ENCODE measurements at places on chromosomes 2 and 18. TPM values are rescaled to one million over a fixed set of nuclear protein-coding genes. Genes with fewer than 3 reads are reported as not detected.

The GKN2 gene
- total RNA-seq = not detected

The PPP4R3B gene
- 73.4 TPM for total RNA-seq

The EN1 gene
- not detected for total RNA-seq

The C2orf72 gene
- total RNA-seq = not detected

The UBR3 gene
- 21.9 TPM for total RNA-seq

The SIX2 gene
- 11.9 TPM for total RNA-seq

The IL1B gene
- total RNA-seq = 1.4 TPM

The TMEM178A gene
- total RNA-seq = 2.9 TPM

The ANKRD30BL gene
- total RNA-seq = not detected

The CNTNAP5 gene
- not detected for total RNA-seq

The LIMS1 gene
- total RNA-seq = 61.6 TPM

The LIMS3 gene
- 1.4 TPM for total RNA-seq

The NXPH2 gene
- total RNA-seq = not detected

The RAB17 gene
- 86.3 TPM for total RNA-seq

The LHCGR gene
- total RNA-seq = not detected

The SCN3A gene
- not detected for total RNA-seq

The RRM2 gene
- 90.4 TPM for total RNA-seq

The SLC23A3 gene
- total RNA-seq = 7.1 TPM

The PPP1R1C gene
- total RNA-seq = 27.5 TPM

The IL1R2 gene
- 3.8 TPM for total RNA-seq

The CIB4 gene
- total RNA-seq = not detected

The GRB14 gene
- total RNA-seq = 3.4 TPM

The BOK gene
- 72.8 TPM for total RNA-seq

All from PC-9 (cell line).